ENCODE measurements at places on chromosomes 2 and 18.

DNA sequence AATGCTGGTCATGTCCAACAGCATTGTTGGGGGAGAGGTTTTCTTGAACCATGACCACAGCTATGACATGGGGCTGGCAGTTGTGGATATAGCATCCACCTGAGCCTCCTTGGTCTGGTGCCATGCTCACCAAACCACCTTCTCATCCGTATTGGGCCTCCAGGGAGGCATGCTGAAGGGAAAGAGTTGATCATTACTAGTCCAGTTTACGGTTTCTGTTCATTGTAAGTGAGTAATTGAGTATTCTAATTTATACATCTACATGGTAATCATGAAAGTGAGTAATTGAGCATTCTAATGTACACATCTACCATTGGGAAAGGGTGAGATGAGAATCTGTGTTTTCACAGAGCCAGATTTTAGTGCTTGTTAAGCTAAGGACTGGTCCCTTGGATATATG, 6.8 kb downstream of the TMEM87B start:
- DNase-seq, result no peak

DNA sequence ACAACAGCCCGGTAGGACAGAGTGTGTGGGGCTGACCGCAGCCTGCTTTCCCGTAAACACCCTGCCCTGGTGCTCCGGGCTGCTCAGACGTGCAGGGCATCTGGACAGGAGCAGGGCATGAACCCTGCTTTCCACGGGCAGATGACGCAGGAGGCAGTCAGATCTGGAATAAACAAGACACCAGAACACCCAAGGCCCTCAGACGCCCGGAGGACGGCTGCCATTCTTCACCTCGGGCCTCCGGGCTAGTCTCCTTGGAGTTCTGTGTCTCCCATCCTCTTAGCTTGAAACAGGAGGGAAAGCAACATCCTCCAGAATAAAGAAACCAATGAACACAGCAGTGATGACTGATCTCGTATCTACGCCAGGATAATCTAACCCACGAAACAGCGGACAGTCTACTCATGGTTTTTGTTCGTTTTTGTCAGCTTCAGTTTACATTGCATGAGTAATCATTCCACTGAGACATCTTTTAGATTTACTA, 7.3 kb downstream of the PXDN start:
- DNase-seq, result no peak

- no peak for DNase-seq
These were observed 25.0 kb downstream of the SERPINB8 start for GRCh38 chr18:63994783-63995399.

GRCh38 chr2:233489666-233490065, 76.9 kb downstream of the USP40 start:
- DNase-seq, result no peak

DNA sequence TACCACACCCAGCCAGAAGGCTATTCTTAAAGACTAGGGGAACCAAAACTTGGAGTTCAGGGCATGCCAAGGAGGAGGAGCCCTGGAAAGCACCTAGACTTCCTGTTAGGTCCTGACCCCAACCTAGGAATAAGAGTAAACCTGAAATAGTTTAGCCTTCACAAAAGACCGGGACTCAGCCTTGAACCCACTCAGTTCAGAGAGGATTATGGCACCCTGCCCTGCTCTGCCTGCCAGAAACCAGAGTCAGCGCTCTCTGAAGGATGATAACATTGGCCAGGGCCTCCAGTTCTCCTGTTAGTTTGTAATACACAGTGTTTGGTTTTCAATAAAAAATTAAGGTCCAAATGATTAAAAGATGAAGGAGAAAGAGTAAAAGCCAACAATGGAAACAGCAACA, 96.4 kb downstream of the LDLRAD4 start:
- no peak for DNase-seq

DNA sequence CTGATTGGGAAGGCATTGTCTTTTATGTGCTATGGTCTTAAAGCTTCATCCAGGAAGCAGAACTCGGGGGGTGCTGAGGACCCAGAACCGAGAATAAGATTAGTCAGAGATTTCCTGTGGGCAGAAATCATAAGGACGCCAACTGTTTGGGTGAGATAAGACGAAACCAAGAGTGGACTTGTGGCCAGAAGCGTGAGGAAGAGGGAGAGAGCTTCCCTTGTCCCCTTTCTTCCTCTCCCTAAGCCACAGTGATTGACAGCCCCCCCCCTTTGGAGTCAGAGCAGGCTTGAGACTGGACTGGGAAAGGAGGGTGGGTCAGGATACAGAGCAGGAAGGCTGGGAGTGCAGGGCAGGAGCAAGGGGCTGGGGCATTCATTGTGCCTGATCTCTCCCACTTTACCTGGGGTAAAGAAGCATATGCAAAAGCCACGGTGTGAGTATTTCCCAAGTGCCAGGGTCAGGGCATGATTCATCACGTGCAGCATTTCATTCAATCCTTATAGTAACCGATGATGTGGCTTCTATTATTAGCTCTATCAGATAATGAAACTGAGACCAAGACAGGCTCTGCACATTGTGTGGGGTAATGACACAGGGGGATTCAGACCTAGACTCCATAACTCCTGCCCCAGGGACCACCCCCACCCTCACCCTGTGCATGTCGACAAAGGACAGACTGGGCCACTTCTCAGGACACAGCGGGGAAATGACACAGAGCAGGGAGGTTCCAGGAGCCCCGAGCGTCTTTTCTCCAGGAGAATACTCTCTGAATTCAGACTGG, 3.0 kb upstream of the IL1RN start:
- DNase-seq, result no peak

DNA sequence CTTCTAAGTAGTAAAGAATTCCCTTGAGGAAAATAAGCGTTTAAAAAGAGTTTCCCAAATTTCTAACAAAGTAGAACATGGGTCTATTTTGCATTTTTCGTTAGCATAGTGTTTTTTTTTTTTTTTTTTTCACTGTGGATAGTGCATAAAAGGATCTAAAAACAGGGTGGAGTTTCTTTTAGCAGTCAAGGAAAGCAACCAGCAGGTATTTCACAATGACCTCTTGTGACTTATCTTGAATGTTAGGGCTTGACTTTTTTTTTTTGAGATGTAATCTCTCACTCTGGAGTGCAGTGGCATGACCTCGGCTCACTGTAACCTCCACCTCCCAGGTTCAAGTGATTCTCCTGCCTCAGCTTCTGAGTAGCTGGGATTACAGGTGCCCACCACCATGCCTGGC, 14.9 kb upstream of the DGKD start:
- DNase-seq, result no peak
